Stimulated activated CD4-positive, alpha-beta T cell treated with anti-CD3 and anti-CD28 coated beads, Interleukin-12 subunit alpha, Interleukin-12 subunit beta, amount 100 ng/mL, for 4 hours (primary cell): ENCODE measurements at places on chromosomes 6 and 20.

GRCh38 chr6:24824142-24824938 is 25.6 kb upstream of the ARMH2 start:
- no peak for DNase-seq

- no peak for DNase-seq
Observed at GRCh38 chr20:34180460-34181120, 60.6 kb upstream of the ASIP start.

DNA sequence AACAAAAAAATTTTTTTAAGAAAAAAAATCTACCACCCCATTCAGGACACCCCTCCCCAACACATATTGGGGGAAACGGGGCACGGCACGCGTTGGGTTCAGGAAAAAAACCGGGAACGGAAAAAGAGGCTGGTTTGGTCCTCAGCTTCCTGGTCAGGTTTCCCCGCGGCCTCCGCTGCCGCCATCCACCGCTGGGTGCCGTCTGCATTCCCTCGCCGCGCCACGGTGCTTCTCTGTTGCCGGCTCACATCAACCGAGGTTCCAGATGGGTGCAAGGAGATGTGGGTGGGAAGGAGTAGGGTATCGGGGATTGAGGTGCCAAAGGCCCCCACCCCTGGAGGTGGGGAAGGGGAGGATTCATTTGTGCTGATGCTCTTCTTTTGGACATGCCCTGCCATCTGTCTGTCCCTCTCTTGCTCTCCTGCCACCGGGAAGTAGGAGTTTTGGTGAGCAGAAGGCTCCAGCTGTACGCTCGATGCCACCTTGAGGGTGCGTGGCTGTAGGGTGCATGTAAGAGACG is 5.8 kb downstream of the MCCD1 start:
- no peak for DNase-seq

DNA sequence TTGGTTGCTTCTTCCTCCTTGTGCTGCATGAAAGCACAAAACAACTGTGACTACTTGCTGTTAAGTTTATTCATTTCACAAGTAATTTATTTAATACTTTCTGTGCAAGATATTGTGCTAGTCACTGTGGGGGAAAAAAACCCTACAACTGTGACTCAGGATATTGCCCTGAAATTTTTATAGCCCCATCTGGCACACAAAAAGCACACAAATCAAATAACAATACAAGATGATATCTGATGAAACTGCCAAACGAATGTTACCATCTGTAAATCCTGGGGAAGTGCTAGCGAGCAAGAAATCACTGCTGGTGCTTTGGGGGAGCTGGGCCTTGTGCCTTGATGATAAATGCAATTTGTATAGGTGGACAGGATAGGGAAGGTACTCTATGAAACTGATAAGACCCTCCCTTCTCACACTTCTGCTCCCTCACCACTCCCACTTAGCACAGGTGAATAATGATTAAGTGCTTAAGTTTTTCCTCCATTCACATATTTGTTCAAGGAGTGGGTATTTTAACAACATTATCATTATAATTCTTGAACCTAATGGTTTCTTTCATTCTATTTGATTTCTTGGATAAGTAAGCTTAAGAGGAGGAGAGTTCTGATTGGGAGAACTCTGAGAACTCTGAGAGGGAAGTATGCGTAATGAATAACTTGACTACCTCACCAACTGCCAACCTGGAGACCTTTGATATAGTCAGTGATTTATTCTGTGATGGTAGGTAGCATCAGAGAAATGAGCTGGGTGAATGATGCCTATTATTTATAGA is 115.3 kb downstream of the RTN4IP1 start:
- no peak for DNase-seq

GRCh38 chr6:122669868-122670267 is 59.7 kb downstream of the PKIB start:
- no peak for DNase-seq

DNA sequence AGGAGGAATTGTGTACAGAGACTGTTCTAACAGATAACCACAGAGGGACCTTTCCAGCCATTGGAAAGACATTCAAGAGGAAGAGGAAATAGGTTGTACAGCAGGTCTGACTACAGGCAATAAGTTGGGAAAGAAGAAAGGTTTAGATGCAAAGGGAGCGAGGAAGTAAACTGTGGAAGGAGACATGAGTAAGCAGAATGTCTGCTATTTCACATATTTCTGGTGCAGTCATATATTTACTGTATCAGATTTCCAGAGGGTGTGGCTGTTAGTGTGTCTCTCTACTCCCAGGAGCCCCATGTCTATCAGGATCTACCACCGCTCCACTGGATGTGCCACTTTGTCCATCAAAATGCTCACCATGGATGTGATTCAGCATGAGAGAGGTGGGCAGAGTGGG is 25.9 kb downstream of the MRS2 start:
- DNase-seq = no peak

- DNase-seq = no peak
Observed at GRCh38 chr20:24791953-24792352, 157.1 kb upstream of the CST7 start.

GRCh38 chr20:5039255-5039657 is 37.9 kb upstream of the SLC23A2 start:
- no peak for DNase-seq
